ENCODE measurements at places on chromosomes 7 and 10.

- peaks cover 9% of the 10 kb centered on the region for H3K4me1 ChIP-seq
- peaks cover 58% of the 10 kb centered on the region for H3K36me3 ChIP-seq
- H3K4me3 ChIP-seq = no peak overlapping the region
- no peak overlapping the region for H3K27ac ChIP-seq
- DNase-seq = no peak
Measured at GRCh38 chr7:149733131-149733923, 40.1 kb downstream of the ZNF467 start.

DNA sequence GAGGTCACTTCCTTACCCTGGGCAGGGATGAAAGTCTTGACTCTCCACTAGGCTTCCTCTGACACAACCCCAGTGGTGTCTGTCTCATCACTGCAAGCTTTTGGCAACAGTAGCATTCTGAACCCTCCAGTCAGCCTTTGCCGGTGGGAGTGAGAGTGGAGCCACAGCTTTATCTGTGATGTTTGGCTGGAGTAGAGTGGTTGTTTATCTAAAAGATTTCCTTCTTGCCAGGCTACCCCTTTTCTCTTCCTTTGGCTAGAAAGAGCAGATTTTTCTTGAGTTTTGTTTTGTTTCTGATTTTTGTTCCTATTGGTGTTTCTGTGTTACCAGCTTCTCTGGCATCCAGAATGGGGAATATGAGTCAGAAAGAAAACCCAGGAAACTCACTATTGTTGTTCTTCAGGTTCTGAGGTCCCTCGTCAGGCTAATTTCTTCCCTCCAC is 98.9 kb upstream of the KIF5B start:
- H3K4me1 ChIP-seq = peaks cover 3% of the 10 kb centered on the region
- DNase-seq = no peak
- H3K36me3 ChIP-seq = no peaks in the 10 kb centered on the region
- H3K4me3 ChIP-seq = no peak overlapping the region

- H3K4me3 ChIP-seq = no peak overlapping the region
- H3K27ac ChIP-seq = no peak overlapping the region
Measured at GRCh38 chr7:70092314-70093204, 494.3 kb downstream of the AUTS2 start.

DNA sequence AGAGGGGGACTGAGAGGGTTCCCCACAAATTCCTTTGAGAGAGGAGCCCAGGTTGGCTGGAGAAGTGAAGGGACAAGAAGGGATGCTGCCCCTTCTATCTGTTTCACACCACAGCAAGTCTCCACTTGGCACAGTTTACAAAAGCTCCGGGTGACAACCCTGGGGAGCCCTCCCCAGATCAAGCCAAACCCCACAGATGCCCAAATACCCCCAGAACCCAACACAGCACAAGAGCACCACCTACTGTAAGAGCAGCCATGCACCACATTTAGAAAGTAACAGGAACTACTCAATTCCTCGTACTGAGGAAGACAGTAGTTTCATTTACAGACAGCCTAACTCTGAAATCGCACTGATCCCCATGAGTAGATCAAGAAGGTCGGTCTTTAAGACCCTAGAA is 67.8 kb upstream of the ATP6V0A4 start:
- no peak for DNase-seq
- H3K36me3 ChIP-seq = peaks cover 41% of the 10 kb centered on the region
- no peaks in the 10 kb centered on the region for H3K4me1 ChIP-seq
- no peak overlapping the region for H3K4me3 ChIP-seq

- H3K27me3 ChIP-seq = no peaks in the 10 kb centered on the region
- H3K4me3 ChIP-seq = no peak overlapping the region
- no peak overlapping the region for H3K27ac ChIP-seq
- no peak for DNase-seq
- no peaks in the 10 kb centered on the region for H3K4me1 ChIP-seq
- H3K36me3 ChIP-seq = peaks cover 24% of the 10 kb centered on the region
Measured at GRCh38 chr7:140349144-140349771, 49.1 kb downstream of the SLC37A3 start.

DNA sequence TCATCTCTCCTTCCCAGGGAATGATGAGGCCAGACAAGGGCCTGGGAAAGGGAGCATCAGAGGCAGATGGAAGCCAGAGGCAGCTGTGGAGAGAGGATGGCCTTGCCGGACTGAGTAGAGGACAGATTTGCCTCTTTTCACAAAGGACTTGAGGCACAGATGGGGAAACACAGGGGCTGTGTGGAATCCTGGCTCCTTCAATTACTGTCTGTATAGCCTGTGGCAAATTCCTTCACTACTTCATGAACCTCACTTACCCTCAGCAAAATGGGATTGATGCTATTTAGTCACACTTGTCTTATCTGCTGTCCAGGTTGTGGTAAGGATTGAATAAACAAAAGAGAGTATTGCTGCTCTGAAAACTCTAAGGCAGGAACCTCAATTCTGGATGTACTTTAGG is 40.3 kb downstream of the SLC25A28 start:
- DNase-seq = peak; percentile 31
- no peak overlapping the region for H3K4me3 ChIP-seq
- no peaks in the 10 kb centered on the region for H3K36me3 ChIP-seq
- no peaks in the 10 kb centered on the region for H3K27me3 ChIP-seq
- H3K4me1 ChIP-seq = peaks cover 4% of the 10 kb centered on the region
- no peak overlapping the region for H3K27ac ChIP-seq

DNA sequence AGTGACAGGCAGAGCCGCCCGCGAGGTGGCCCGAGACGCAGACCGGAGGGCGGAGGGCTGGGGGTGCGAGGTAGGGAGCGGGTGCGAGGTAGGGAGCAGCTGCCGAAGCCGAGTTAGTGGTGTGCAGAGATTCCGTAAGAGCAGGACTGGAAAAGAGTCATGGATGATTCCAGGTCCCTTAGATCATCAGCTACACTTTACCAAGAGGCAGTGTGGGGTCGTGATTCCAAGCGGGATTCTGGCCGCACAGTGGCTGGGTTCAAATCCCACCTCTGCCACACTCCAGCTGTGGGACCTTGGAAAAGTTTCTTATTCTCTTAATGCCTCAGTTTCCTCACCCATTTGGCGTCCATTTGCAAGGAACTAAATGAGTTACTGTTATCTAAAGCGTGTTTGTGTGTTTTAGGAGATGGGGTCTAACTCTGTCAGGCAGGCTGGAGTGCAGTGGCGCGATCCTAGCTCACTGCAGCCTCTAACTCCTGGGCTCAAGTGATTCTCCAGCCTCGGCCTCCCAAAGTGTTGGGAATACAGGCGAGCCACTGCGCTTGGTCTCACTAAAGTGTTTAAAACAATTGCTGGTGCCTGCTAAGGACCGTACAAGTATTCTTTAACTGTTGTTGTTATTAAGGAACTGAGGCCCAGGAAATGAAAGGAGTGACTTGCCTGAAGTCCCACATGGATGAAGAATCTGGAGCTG is 1.1 kb downstream of the NDUFB2 start:
- H3K36me3 ChIP-seq = peaks cover 5% of the 10 kb centered on the region
- DNase-seq = no peak
- H3K4me1 ChIP-seq = peaks cover 5% of the 10 kb centered on the region
- H3K27me3 ChIP-seq = no peaks in the 10 kb centered on the region
- H3K27ac ChIP-seq = peak overlapping the region; percentile 94

GRCh38 chr10:61883371-61884025 is 18.0 kb upstream of the ARID5B start:
- no peak for DNase-seq
- no peak overlapping the region for H3K4me3 ChIP-seq
- H3K27me3 ChIP-seq = no peaks in the 10 kb centered on the region
- no peaks in the 10 kb centered on the region for H3K36me3 ChIP-seq
- no peak overlapping the region for H3K27ac ChIP-seq

DNA sequence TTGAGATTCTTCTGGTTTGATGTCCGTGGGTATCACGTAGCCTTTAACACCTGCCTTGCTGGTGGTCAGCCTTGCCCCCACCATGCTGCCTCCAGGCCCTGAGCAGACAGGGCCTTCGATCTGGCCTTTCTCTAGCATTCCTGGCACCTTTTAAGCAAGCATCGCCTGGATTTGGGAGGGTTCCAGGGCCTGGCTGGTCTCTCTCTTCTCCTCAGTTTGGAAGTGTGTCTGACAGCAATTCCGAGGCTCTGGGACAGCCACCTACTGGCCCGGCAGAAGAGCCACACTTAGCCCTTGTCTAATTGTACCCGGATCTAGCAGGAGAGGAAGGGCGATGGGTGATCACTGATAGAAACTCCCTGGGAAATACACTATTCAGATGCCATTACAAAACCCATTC is 441.3 kb upstream of the MKI67 start:
- no peaks in the 10 kb centered on the region for H3K4me1 ChIP-seq
- H3K4me3 ChIP-seq = no peak overlapping the region
- no peak overlapping the region for H3K27ac ChIP-seq
- H3K27me3 ChIP-seq = no peaks in the 10 kb centered on the region
- H3K36me3 ChIP-seq = no peaks in the 10 kb centered on the region

DNA sequence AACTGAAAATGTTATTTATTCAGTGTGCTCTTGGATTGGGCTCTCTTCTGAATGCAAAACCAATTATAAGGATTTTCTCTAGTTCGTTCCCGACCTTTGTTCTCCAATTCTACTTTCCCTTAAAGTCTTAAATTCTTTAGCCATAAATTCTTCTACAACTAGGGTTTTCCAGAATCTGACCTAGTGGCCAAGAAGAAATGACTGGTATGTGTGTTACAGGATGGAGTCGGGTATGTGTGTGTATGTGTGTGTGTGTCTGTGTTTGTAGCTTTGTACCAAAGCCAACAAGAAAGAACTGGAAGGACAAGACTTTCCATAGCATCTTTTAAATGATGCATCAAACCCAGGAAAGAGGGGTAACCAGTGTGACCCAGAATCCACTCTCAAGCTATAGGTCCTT is 25.8 kb upstream of the LEP start:
- no peaks in the 10 kb centered on the region for H3K27me3 ChIP-seq
- H3K4me3 ChIP-seq = no peak overlapping the region
- DNase-seq = peak; percentile 45

DNA sequence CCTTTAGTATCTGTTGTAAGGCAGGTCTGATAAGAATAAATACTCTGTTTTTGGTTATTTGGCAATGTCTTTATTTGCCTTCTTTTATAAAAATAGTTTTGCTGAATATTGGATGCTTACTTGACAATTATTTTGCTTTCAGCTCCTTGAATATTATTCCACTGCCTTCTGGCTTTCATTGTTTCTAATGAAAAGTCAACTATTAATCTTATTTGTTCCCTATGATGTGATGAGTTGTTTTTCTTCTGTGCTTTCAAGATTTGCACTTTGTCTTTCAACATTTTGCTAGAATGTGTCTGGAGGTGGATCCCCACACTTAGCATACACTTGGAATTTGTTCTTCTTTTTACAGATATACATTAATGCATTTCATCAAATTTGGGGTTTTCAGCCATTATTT is 203.8 kb upstream of the PTPRZ1 start:
- no peak overlapping the region for H3K4me3 ChIP-seq
- H3K27me3 ChIP-seq = no peaks in the 10 kb centered on the region
- H3K36me3 ChIP-seq = no peaks in the 10 kb centered on the region
- no peaks in the 10 kb centered on the region for H3K4me1 ChIP-seq
- DNase-seq = no peak

- no peaks in the 10 kb centered on the region for H3K4me1 ChIP-seq
- H3K27me3 ChIP-seq = no peaks in the 10 kb centered on the region
- H3K27ac ChIP-seq = no peak overlapping the region
- H3K4me3 ChIP-seq = no peak overlapping the region
Measured at GRCh38 chr10:7075110-7075509, 335.7 kb downstream of the SFMBT2 start.

- no peaks in the 10 kb centered on the region for H3K27me3 ChIP-seq
- H3K36me3 ChIP-seq = no peaks in the 10 kb centered on the region
- H3K27ac ChIP-seq = no peak overlapping the region
- H3K4me3 ChIP-seq = no peak overlapping the region
- H3K4me1 ChIP-seq = peaks cover 1% of the 10 kb centered on the region
Measured at GRCh38 chr10:95506056-95506737, 55.0 kb downstream of the SORBS1 start.

DNA sequence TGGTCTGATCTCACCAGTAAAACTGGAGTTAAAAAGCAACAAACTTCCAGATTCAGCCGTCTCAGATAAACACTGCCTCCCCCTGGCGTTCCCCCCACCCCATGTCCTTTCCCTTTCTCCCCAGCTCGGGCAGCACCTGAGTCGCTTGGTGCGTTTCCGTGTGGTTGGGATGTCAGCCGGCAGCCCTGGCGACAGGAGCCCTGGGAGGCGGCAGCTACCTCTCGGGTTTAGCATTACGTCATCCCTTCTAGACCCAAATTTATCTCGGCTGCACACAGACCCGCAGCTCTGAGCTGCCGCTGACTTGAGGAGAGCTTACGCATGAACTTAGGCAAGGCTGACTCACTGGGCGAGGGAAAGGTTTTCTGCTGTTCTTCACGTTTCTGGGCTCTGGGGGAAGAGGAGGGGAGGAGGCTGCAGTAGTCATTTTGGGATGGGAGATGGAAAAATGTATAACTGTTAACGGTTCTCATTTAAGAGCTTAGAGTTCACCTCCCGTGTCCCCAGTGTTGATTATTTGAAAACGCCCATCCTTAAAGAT is 14.4 kb downstream of the MXI1 start:
- no peak overlapping the region for H3K4me3 ChIP-seq
- peak; percentile 94 for DNase-seq
- H3K27me3 ChIP-seq = no peaks in the 10 kb centered on the region

DNA sequence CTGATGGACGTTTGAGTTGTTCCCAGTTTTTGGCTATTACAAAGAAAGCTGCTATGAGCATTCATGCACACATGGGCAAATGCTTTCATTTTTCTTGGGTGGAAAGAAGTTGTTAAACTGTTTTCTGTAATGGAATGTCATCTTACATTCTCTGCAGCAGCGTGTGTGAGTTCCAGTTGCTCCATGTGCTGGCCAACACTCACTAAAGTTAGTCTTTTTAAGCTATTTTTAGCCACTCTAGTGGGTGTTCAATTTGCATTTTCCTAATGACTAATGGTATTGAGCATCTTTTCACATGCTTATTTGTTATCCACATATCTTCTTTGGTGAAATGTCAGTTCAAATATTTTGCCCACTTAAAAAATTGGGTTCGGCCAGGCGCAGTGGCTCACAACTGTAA is 82.8 kb upstream of the COL13A1 start:
- no peak overlapping the region for H3K4me3 ChIP-seq
- DNase-seq = no peak
- no peak overlapping the region for H3K27ac ChIP-seq
- H3K36me3 ChIP-seq = no peaks in the 10 kb centered on the region

GRCh38 chr10:1287487-1287886 is 231.3 kb downstream of the WDR37 start:
- no peaks in the 10 kb centered on the region for H3K36me3 ChIP-seq
- no peaks in the 10 kb centered on the region for H3K27me3 ChIP-seq
- no peak overlapping the region for H3K27ac ChIP-seq
- H3K4me1 ChIP-seq = peaks cover 4% of the 10 kb centered on the region
